ENCODE measurements at places on chromosomes 11 and 22. TPM values are rescaled to one million over a fixed set of nuclear protein-coding genes. Genes with fewer than 3 reads are reported as not detected.

DNA sequence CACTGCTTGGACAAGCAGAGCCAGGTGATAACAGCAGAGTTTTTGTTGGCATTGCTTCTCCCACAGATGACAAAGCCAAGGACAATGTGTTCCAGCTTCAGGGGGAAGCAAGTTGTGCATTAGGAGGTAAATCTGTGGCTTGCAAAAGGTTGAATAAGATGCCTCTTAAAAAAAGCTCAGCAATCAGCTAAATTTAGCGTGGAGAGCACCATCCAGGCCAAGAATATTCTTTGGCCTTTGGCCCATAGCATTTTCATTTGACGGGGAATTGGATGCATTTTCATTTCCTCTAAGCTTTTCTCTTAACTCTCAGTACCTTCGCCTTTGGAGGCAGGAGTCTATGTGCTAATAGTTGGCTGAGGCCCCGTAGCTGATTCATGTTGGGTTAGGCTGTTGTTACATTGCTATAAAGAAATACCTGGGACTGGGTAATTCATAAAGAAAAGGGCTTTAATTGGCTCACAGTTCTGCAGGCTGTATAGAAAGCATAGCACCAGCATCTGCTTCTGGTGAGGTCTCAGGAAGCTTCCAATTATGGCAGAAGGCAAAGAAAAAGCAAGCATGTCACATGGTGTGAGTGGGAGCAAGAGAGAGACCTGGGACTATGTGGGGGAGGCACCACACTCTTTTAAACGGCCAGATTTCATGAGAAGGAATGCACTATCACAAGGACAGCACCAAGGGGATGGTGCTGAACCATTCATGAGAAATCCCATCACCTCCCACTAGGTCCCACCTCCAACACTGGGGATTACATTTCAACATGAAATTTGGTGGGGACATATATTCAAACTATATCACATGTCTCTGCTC, 350.1 kb upstream of the C11orf87 start:
- peak; percentile 58 for DNase-seq

- no peak for DNase-seq
Observed at GRCh38 chr22:31748490-31748889, 1.4 kb downstream of the PRR14L start.

DNA sequence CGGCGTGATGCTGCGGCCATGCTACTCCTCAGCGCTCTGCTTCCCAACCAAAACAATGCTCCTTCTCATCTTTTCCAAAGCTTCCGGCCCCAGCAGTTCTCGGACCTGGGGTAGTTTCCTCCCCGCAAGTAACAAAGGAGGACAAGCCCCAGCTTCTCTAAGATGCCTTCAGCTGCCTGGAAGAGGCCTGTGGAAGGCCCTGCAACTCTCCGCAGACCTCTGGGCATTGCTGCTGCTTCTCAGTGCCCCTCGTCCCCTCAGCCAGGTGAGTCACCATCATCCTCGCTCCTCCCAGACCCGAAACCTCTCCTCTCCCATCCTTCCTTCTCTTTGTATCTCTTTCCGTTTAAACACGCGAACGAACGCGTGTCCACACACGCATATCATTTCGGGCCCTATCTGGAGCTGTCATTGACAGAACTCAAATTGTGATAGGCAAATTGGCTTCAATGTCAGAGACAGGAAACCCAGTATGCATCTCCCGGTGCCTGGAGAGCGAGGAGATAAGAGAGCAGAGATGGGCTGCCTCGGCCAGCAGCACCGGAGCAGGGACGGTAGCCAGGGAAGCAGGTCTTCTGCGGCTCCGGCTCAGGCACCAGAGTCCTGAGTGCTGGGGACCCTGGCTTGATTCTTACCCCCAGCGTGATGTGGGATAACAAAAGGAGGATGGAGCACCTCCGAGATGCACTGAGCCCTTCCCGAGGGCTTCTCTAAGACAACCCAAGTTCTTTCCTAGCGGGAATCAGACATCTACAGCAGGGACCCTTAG, 22.0 kb upstream of the JAM3 start:
- no peak for DNase-seq

Gene JAML
- total RNA-seq: 5.6 TPM

Gene C22orf31
- 0.43 TPM for total RNA-seq
